ENCODE measurements at places on chromosomes 12 and 14. TPM values are rescaled to one million over a fixed set of nuclear protein-coding genes. Genes with fewer than 3 reads are reported as not detected.

Gene LIN7A
- polyA plus RNA-seq: 4.0 TPM

Gene GAS2L3
- 2.9 TPM for polyA plus RNA-seq

Gene PTGER2
- polyA plus RNA-seq: not detected

Gene PLEK2
- not detected for polyA plus RNA-seq

Gene FAM186B
- polyA plus RNA-seq: 0.24 TPM

Gene AMHR2
- polyA plus RNA-seq: not detected

Gene CLEC4A
- 3.8 TPM for polyA plus RNA-seq

Gene SDR39U1
- polyA plus RNA-seq: 100 TPM

Gene SERPINA3
- polyA plus RNA-seq: 1.1 TPM

Gene SIX6
- polyA plus RNA-seq: not detected

Gene PIWIL1
- polyA plus RNA-seq: not detected

Gene MAP3K9
- polyA plus RNA-seq: 7.7 TPM

Gene TWF1
- 31.5 TPM for polyA plus RNA-seq

Gene TMEM132D
- not detected for polyA plus RNA-seq

Gene ENTPD5
- 3.9 TPM for polyA plus RNA-seq

Gene RFX4
- polyA plus RNA-seq: 5.7 TPM

Gene B4GALNT3
- polyA plus RNA-seq: not detected

Gene TAS2R46
- polyA plus RNA-seq: not detected

Gene C12orf50
- not detected for polyA plus RNA-seq

Gene ACSM4
- polyA plus RNA-seq: not detected

Gene SNW1
- polyA plus RNA-seq: 48.6 TPM

Gene SDS
- 0.30 TPM for polyA plus RNA-seq

Gene SLC6A15
- 75.1 TPM for polyA plus RNA-seq

Gene HOMEZ
- 5.5 TPM for polyA plus RNA-seq

Gene SOAT2
- not detected for polyA plus RNA-seq

Gene TMBIM6
- 465 TPM for polyA plus RNA-seq
